ENCODE measurements at places on chromosomes 3 and 15.

DNA sequence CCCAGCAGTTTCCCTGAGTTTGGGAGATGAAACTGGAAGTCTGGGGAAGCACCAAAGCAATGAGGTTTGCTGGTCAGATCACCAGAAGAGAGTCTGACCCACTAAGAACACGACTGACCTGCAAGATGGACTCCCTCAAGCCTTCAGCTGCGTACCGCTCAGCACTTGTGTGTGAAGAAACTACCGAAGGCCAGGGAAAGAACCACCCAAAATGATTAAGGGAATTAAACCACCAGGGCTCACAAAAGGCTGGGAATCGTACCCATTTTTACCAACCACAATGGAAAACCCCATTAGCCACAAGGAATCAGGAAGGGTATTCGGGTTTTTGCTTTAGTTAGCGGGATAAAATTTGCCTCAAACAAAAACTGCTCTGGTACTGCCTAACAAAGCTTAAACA lies 21.6 kb downstream of the ATP13A3 start:
- DNase-seq: no peak

- DNase-seq: no peak
Observed at GRCh38 chr3:147195887-147196286, 210.5 kb downstream of the ZIC4 start.

GRCh38 chr3:171548917-171549316 lies 88.7 kb upstream of the TNIK start:
- no peak for DNase-seq

DNA sequence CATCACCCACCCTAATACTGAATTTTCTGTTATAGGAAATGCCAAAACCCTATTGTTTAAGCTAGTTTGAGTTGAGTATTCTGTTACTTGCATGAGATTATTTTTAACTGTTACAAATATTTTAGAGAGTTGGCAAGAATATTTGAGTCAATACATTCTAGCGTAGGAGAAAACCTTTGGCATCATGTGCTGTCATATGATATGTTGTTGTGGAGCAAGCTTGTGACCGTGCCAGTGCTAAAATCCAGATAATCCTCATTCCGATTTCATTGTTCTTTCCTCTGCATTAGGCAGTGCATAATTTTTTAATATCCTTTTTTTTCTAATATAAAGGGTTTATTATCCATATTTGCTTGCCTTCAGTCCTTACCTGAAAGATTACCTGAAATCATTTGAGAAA lies 168.0 kb upstream of the GMNC start:
- DNase-seq: no peak

Measured in DND-41 (cell line).